Activated gamma-delta T cell treated with Interleukin-2 at 50 U/mL for 16 hours (primary cell): ENCODE measurements at places on chromosomes 7 and 10.

DNA sequence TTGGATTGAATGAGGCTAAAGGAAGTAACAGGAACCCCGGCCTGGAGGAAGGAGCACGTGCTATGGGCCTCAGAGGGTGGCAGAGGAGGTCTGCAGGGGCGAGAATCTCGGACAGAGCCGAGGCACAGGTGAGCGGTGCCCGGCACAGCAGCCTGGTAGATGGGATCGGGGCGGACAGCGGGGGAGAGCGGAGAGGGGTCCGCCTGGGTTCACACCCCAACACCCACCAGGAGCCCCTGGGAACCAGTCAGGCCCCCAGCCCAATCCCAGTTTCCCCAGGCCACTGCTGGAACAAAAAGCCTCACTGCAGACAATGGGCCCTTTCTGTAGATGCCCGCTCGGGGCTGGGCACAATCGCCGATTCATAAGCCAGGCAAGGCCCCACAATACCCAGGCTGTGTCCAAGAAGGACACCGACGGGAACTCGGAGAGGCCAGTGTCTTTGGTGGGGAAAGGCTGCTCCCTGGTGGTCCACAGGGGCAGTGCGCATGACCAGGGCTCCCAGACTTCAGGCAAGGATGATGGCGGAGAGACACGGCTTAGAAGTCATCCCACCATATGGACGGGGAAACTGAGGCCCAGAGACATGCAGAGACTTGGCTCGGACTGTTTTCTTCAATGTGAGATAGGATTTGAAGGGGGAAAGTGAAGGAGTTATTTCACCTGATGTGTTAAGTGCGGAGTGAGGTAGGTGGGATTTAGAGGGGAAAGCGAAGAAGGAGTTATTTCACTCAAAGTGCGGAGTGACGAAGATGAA, 106.9 kb upstream of the GPR26 start:
- DNase-seq: peak; percentile 64

DNA sequence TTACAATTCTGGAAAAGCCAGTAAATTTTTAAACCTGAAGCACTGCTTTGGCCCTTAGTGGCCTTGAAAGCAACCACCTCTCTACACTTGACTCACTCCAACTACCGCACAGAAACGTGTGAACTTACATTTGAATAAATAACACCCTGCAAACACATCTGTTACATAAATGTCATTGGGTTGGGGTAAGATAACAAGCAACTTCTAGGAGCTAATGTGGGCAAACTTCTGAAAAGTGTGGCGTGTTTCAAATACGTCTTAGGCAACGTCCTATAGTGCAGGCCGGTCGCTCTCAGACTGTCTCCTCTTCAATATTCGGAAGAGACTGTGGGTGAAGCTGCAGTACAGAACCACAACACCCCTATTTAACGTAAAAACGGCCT, 474 bp downstream of the ORC5 start:
- no peak for DNase-seq

GRCh38 chr7:3453398-3453797, 152.3 kb downstream of the SDK1 start:
- no peak for DNase-seq

DNA sequence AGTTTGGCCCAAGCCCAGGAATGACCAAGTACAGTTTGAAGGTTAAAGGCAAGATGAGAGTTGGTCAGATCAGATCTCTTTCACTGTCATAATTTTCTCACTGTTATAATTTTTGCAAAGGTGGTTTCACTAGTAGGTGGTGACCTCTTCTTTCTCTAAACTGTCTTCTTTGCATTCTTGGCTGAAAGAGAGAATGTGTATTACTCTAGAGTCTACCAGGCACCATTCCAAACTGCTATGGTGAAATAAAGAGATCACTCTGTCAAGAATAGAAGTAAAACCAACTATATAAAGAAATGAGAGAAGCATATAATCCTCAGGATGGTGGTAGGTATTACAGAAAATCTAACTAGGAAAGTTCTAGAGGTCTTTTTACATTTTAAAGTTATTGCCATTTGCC, 72.7 kb downstream of the DYNC1I1 start:
- no peak for DNase-seq

GRCh38 chr10:133100186-133100585, 12.5 kb downstream of the ADGRA1 start:
- DNase-seq: no peak

- no peak for DNase-seq
These were observed 8.8 kb downstream of the DLX5 start for GRCh38 chr7:97015756-97016380.

- DNase-seq: no peak
These were observed 93.7 kb upstream of the PDE1C start for GRCh38 chr7:32163896-32164295.

DNA sequence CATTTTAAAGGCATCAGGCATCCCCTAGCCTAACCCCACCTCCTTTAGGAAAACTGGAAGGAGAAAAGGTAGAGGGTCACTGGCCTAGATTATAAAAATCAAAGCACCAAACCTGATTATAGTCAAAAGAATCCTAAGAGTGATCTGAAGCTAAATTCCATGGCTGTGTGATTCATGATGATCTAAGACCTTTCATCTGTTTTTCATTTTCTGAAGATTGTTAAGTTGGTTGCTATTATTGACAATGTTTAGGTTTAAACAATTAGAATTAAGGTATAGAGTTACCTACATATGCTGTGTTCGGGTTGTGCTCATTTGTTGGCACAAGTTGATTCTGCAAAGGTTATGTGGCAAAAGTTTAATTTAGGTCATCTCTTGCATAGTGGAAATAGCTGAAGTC, 148.7 kb downstream of the BICC1 start:
- no peak for DNase-seq

DNA sequence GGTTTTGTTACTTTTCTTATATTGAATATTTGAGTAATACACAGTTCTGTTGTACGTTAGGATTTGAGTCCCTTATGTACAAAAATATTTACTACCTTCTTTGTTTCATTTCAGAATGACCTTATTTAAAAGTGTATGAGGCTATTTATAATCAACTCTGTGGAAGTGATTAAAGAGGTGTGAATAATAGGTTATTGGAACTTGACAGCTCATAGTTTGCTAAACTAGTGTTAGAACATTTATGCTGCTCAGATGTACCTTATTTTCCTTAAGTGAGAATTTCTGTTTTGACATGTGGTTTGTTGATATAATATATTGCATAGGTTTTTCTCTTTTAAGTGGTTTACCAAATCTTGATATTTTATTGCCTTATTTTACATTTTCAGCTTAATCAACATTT, 105.5 kb downstream of the ZEB1 start:
- DNase-seq: no peak

DNA sequence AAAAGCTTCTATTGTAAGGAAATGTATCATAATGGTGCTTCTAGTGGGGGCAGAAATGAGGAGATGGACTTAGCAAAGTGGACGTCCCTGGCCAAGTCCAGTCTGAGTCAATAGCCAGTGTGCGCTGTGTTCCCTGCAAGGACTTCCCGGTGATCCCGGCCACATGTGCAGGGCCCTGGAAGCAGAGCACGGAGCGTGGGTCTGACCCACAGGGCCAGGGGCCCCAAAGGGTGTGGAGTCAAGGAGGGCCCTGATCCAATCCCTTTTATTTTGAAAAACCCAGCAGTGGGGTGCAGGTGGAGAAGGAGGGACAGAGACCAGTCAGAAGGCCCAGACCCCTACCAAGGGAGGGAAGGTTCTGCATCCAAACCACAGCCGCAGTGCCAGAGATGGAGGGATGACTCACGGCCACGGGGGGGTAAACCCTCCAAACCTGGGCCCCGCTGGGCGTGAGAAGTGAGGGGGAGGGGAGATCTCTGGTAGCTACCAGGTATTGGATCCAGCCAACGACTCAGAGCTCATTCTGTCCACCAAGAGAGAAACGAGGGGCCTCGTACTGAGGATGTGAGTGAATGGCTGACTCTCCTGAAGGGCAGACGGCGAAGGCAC, 57.2 kb upstream of the VIPR2 start:
- DNase-seq: no peak

- no peak for DNase-seq
These were observed 111.6 kb downstream of the ADARB2 start for GRCh38 chr10:1625731-1626130.

- DNase-seq: no peak
These were observed 154.4 kb downstream of the CCDC7 start for GRCh38 chr10:32600317-32600716.

DNA sequence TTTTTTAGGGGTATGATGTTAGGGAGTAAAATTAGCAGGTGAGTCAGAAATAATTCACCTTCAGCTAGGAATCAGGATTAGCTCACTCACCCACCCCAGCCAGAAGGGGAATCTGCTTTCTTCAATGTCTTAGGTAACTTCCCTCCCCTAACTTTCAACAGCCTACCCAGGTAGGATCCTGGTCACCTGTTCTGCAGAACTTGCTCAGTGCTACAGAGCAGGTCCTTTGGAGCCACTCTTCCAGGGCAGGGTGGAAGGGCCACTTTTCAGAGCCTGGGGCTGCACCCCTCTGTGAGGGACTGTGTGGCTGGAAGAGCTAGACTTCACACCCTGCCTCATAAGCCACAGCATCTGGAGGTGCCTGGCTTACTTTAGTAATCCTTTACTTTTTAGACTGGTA, 58.1 kb downstream of the SHH start:
- no peak for DNase-seq

- DNase-seq: no peak
These were observed 196.5 kb downstream of the PARD3 start for GRCh38 chr10:34618611-34619010.
